ENCODE measurements at places on chromosomes 11 and 22. TPM values are rescaled to one million over a fixed set of nuclear protein-coding genes. Genes with fewer than 3 reads are reported as not detected.

Gene DDX25
- total RNA-seq = not detected

DNA sequence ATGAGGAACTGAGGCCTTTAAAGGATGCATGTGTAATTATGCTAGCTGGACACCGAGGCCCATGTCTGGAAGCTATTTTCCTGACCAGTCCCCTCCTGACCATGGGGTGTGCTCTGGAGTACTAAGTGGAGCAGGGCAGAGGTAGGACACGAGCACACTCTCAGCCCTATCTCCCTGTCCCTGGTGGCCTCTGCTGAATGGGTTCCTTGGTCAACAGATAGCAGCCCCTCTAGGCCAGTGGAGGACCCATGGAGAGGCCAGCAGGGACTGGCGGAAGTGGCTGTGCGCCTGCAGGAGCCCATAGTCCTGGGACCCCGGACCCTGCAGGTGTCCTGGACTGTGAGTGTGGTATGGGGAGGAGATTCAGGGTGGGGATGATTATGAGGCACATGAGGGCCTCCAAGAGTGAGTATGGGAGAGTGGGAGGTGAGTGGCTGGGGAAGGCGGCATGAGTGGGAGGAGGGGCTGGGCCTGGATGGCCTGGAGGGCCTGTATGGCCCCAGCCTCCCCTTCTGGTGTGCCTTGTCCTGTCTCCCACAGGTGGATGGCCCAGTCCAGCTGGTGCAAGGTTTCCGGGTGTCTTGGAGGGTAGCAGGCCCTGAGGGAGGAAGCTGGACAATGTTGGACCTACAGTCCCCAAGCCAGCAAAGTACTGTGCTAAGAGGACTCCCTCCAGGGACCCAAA is 9.5 kb downstream of the ROBO3 start:
- no peak for DNase-seq

GRCh38 chr11:97567801-97568200 is 1178.0 kb downstream of the JRKL start:
- DNase-seq = no peak

DNA sequence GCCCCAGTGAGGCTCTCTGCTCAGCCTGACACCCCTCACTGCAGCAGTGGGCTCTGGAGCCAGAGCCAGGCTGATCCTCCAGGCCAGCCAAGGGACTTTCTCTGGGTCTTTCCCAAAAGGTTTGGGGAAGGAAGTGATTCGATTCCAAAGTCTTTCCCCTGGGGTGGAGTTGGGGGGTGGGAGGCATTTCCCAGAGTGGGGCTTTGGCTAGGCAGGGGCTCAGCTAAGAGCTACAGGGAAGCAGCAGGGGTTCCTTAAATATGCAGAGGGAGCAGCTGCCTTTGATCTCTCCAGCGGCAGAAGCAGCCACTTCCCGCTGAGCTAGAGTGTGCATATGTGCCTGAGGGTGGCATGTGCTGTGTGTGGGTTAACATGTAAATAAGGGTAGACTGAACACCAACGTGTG is 192.9 kb downstream of the INSC start:
- no peak for DNase-seq

Measured in CD8-positive, alpha-beta T cell (primary cell).